ENCODE measurements at places on chromosomes 1 and 21.

- H3K36me3 ChIP-seq = no peaks in the 10 kb centered on the region
- no peak overlapping the region for H3K27ac ChIP-seq
- H3K27me3 ChIP-seq = no peaks in the 10 kb centered on the region
- no peak for DNase-seq
- no peaks in the 10 kb centered on the region for H3K4me1 ChIP-seq
Observed at GRCh38 chr1:245956225-245956624, 550.9 kb downstream of the SMYD3 start.

DNA sequence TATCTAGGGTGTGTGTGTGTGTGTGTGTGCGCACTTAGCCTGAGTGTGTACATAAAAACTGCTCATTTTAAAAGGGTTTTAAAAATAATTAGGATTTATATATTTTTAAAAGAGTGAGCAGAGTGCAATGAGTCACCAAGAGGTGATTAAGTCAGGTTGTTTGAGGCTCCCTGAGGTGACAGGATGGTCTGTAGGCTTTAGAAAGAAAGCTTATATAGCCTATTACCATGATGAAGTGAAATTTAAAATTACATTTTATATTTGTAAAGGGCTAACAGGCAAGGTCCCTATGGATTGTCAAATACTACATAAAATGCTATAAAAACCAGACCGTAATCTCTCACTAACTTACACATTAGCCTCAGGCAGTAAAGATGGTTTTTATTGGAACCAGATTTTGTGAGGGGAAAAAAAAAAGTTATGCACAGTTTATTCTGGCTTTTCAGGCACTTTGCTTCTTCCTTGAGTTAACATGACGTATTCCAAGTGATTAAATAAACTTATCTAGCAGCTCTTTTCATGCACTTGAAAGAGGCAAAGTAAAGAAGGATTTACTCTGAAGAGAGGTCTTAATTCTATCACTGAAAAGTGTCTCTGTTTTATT is 711.7 kb upstream of the PTBP2 start:
- no peak overlapping the region for H3K27ac ChIP-seq
- H3K27me3 ChIP-seq = no peaks in the 10 kb centered on the region
- no peaks in the 10 kb centered on the region for H3K36me3 ChIP-seq

DNA sequence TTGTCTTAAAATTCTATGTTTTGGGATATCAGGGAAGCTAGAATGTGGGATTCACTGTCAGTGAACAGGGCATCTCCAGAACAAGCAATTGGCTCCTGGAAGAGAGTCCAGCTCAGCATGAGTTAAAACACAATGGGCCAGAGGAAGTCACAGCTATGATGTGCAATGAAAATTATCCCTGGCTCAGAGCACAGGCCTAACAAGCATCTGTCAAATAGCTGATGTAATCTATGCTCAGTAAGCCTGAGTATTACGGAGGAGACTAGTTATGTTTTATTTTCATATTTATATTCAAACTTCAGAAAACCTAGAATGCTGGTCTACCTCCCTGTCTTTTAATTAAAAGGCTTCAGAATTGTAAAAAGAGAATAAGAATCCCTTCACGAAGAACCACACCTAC is 41.6 kb downstream of the PARP1 start:
- no peak for DNase-seq
- no peak overlapping the region for H3K27ac ChIP-seq
- H3K36me3 ChIP-seq = peaks cover 79% of the 10 kb centered on the region
- no peak overlapping the region for H3K4me3 ChIP-seq
- H3K27me3 ChIP-seq = no peaks in the 10 kb centered on the region
- H3K4me1 ChIP-seq = no peaks in the 10 kb centered on the region

DNA sequence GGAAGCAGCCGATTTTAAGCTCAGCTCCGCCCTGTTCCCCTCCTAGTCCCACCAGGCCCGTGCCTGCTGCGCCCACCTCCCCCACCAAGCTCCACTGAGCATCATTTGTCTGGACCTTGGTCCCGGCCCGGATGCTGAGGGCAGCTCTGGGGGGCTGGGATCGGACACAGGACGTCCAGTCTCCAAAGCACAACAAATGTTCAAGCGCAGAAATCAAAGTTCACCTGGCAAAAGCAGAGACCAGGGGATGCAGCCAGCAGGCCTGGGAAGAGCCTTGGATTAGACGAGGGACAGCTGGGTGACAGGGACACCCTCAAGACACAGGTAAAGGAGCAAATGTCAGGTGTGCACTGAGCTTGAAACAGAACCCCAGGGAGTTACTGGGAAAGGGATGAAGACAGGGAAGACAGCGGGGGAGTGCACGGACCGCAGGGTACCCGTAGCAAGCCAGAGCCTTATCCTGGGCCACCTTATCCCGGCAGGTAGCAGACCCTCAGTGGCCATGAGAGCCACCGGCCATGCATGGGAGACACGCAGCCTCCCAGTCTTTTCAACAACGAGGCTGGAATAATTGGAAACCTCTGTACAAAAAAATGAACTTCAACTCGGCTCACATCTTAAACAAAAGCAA is 22.2 kb upstream of the TMEM52 start:
- DNase-seq = no peak
- H3K36me3 ChIP-seq = no peaks in the 10 kb centered on the region
- H3K27ac ChIP-seq = no peak overlapping the region

- no peak overlapping the region for H3K4me3 ChIP-seq
- H3K4me1 ChIP-seq = no peaks in the 10 kb centered on the region
- H3K27me3 ChIP-seq = no peaks in the 10 kb centered on the region
- no peak overlapping the region for H3K27ac ChIP-seq
Observed at GRCh38 chr1:66809736-66810326, 8.8 kb upstream of the INSL5 start.

DNA sequence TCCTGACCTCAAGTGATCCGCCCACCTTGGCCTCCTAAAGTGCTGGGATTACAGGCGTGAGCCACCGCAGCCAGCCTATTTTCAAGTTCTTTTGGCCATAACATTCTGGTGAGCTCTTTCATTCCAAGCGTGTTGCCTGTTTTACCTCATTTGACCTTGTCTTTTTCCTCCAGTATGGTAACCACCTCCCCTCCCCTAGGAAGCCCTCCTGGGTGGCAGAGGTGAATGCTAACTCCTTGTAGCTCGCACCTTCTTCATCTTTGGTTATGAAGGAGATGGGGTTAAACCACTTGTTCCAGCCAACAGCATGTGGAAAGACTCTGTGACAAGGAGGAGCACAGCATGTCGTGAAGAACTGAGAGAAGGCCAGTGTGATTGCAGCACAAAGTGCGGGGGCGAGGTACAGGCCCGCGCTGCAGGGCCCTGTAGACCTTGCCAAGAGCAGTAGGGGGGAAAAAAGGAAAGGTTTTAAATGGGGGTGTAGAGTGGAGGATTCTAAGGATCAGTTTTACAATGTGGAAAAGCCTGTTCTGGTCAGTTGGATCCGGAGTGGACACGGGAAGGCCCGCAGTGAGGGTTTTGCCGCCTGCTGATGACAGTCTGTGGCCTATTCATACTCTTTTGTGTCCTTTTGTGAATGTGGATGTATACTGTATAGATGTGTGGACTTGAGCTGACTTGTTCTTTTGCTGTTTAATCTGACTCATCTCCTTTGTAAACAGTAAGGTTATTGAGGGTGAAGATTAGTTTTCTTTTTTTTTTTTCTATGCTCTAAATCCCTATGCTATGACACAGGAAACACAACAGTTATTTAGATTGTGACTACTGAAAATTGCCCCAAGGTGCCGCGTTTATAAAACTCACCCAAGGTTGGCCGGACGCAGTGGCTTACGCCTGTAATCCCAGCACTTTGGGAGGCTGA is 7.5 kb upstream of the ZNF436 start:
- H3K4me1 ChIP-seq = no peaks in the 10 kb centered on the region
- no peak for DNase-seq
- H3K36me3 ChIP-seq = no peaks in the 10 kb centered on the region
- H3K27ac ChIP-seq = no peak overlapping the region
- H3K4me3 ChIP-seq = no peak overlapping the region

GRCh38 chr21:37967036-37967435 is 50.8 kb upstream of the KCNJ6 start:
- no peak overlapping the region for H3K27ac ChIP-seq
- no peaks in the 10 kb centered on the region for H3K36me3 ChIP-seq
- DNase-seq = no peak
- H3K4me1 ChIP-seq = no peaks in the 10 kb centered on the region
- H3K27me3 ChIP-seq = no peaks in the 10 kb centered on the region
